ENCODE measurements at places on chromosomes 11 and 22. TPM values are rescaled to one million over a fixed set of nuclear protein-coding genes. Genes with fewer than 3 reads are reported as not detected.

GRCh38 chr11:72930008-72930407 is 115.8 kb downstream of the ATG16L2 start:
- H3K4me1 ChIP-seq = no peaks in the 10 kb centered on the region
- no peak overlapping the region for H3K27ac ChIP-seq
- H3K36me3 ChIP-seq = no peaks in the 10 kb centered on the region
- H3K4me3 ChIP-seq = no peak overlapping the region
- H3K27me3 ChIP-seq = no peaks in the 10 kb centered on the region

DNA sequence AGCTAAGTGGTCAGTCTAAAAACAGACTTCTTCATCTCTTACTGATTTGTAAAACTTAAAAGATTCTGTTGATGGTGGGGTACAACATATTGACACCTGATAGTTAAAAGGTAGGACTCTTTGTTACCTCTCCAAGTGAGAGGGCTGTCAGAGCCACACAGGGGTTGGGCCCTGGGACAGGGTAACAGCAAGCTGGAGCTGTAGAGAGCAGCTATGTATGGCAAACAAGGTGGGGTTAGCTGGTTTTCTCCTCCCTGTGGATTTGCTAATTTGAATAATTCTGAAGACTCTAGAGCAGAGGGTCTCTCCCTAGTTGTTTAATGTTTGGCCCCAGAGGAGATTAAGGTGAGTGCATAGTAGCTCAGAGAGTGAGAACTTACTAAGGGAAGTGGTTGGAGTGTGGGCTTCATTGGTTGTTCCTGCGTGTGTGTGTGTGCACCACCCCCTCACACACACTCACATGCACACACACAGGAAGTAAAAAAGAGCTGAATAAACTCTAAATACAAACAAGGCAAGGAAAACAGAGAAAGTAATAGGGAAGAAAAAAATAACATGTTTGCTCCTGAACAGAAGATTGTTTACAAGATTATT is 9.2 kb upstream of the GAS2 start:
- peaks cover 5% of the 10 kb centered on the region for H3K27me3 ChIP-seq
- H3K36me3 ChIP-seq = no peaks in the 10 kb centered on the region
- peaks cover 12% of the 10 kb centered on the region for H3K4me1 ChIP-seq
- DNase-seq = no peak
- peak overlapping the region; percentile 21 for H3K27ac ChIP-seq

DNA sequence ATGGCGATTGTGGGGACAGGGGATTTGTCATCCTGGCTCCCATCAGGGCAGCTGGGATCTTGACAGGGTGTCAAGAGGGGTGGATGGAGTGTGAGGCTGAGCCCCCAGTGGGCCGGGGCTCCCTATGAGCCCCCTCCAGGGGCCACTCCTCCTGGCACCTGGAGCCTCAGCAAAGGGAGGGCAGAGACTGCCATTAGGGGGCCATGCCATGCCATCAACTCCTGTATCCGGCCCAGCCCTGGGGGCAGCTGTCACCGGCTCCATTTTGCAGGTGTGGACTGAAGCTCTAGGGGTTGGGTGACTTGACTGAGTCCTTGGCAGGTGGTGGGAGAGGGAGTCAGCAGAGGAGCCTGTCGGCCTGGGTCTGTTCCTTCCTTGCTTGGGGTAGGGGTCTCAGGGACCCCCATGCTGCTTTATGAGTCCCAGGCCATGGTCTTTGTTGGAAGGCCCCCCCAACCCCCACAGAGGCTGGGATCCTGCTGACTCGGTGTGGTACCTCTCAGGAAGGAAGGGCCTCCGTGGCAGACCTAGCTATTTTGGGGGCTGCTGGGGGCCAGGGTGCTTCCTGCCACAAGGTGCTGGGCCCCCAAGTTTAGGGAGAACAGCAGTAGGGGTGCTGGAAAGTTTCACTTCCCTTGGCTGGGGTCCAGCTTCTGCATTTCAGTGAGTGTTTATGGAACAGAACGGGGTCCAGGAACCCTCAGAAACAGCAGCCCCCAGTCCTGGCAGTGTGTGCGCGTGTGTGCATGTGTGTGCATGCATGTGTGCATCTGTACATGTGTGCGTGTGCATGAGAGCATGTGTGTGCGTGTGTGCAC is 1.5 kb downstream of the ACY3 start:
- H3K27ac ChIP-seq = peak overlapping the region; percentile 95
- peaks cover 1% of the 10 kb centered on the region for H3K36me3 ChIP-seq
- peaks cover 59% of the 10 kb centered on the region for H3K4me1 ChIP-seq
- H3K27me3 ChIP-seq = no peaks in the 10 kb centered on the region
- DNase-seq = peak; percentile 40

Gene CTSW
- 413 TPM for total RNA-seq

DNA sequence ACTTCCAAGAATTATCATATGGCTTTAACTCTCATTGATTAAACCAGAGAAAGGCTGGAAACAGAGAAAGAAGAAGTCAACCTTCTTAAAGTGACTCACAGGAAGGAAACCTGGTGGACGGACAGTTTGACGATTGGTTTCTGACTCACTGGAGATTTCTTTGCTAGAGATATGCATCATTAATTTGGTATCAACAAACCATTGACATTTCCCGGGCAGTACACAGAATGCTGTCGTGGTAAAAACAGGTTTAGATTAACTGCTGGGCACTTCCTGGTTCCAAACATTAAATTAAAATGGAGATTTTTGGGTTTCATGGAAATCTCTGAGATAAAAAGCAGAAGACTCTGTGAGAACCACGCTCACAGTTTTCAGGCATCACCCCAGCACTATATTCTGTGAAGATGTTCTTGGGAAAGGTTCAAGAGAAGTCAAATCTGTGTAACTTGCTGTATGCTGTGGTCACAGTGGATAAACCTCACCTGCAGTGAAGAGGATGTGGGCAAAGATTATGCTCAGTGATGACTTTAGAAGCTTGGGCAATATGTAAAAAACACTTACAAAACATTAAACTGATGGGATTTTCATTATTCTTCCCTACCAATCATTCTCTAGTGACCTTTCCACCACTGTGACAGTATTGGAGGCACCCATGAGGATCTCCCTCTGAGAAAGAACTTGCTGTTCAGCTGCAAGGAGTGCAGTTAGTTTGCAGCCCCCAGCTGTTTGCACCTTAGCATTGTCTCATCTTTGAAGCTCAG is 61.1 kb upstream of the CD44 start:
- peak overlapping the region; percentile 69 for H3K4me3 ChIP-seq
- peaks cover 82% of the 10 kb centered on the region for H3K4me1 ChIP-seq
- peaks cover 36% of the 10 kb centered on the region for H3K36me3 ChIP-seq
- H3K27me3 ChIP-seq = peaks cover 2% of the 10 kb centered on the region
- peak overlapping the region; percentile 96 for H3K27ac ChIP-seq

Gene KRTAP5-3
- not detected for total RNA-seq

DNA sequence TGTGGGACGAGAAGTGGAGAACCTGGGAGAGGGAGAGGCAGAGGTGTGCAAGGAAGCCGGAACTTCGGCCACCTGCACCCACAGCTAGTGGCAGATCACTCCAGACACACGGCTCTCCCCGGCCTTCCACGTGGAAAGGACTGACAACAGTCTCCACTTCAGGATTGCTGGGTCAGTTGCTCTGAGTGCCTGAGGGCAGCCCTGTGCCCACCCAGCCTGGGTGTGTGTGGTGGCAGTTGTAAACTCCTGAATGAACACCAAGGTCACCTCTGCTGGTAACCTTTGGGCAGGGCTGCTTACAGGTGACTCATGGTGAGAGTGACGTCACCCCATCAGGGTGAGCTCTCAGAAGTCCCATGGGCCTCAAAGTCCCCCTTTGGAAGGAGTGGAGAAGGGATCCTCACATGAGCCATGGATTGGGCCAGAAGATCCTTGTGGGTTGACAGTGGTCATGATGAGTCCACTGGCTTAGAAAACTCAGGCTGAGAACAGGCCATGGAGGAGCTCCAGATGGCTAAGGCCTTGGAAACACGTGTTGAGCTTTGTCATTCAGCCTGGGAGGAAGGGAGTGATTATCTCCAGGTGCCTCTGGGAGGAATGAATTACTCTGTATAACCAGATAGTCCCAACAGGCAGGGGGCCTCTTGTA is 71.3 kb downstream of the BCR start:
- no peak overlapping the region for H3K4me3 ChIP-seq
- DNase-seq = no peak
- peaks cover 32% of the 10 kb centered on the region for H3K4me1 ChIP-seq
- no peak overlapping the region for H3K27ac ChIP-seq

Gene CEP126
- total RNA-seq = 0.34 TPM

All from activated CD8-positive, alpha-beta T cell treated with anti-CD3 and anti-CD28 coated beads, Interleukin-2, amount 10 ng/mL, durations not matched to agents 7 days and 5 days (primary cell).